Activated T-cell treated with anti-CD3 and anti-CD28 coated beads for 48 hours (primary cell): ENCODE measurements at places on chromosomes 3 and 15.

DNA sequence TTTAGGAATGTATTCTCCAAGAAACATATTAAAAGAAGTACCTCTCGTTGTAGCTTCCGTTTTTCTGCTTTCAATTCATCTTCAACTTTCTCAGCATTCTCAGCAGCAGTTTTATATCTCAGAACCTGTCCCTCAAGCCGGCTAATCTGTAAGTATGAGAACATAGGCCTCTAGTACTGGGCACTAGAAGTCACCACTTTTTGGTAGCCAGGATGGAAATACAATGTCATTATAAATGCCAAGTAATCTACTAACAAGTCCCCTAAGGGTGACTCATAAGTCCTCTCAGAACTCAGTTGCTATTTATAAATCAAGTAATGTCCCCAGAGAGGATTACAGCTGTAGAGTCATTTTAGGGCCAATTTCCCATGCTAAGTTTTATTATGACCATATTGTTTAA is 61.1 kb downstream of the MLH1 start:
- no peak for DNase-seq

GRCh38 chr3:18438586-18438985 is 13.4 kb upstream of the SATB1 start:
- no peak for DNase-seq

DNA sequence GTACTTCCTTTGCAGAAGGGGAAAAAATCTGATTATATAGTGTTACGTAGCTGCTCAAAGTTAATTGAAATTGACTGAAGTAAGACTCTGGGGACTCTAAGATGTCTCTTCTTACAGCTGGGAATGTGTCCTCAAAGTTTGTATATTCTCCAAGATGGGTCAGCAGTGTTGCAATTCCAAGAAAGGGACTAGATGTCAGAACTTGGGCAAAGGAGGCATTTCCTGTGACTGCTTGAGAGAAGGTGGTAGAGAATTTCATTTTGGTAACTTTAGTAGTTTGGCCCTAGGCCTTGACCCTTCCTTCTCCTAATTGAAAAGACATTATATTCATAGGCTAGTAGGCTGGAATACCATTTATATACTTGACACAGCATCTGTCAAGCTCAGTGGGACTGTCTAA is 33.9 kb downstream of the PTPRG start:
- no peak for DNase-seq

- no peak for DNase-seq
Observed at GRCh38 chr3:78781351-78781750, 986.4 kb downstream of the ROBO1 start.

DNA sequence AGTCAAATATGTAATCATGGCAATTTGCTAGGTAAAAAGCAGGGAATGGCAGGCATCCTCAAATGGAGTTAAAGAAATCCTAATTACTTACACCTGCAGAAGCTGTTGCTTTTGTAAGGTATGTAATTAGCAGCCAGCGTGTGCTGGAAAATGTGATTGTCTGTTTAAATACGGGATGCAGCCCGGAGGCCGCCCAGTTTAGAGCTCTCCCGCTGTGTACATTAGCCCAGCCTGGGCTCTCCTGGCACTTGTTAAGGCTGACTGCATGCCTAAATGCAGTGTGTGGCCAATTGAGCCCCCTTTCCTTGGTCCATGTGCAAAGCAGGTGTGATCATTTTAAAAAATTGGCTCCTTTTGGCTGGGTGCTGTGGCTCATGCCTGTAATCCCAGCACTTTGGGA is 9.0 kb downstream of the DPH3 start:
- no peak for DNase-seq

- no peak for DNase-seq
Observed at GRCh38 chr15:52151353-52151752, 38.8 kb upstream of the BCL2L10 start.

DNA sequence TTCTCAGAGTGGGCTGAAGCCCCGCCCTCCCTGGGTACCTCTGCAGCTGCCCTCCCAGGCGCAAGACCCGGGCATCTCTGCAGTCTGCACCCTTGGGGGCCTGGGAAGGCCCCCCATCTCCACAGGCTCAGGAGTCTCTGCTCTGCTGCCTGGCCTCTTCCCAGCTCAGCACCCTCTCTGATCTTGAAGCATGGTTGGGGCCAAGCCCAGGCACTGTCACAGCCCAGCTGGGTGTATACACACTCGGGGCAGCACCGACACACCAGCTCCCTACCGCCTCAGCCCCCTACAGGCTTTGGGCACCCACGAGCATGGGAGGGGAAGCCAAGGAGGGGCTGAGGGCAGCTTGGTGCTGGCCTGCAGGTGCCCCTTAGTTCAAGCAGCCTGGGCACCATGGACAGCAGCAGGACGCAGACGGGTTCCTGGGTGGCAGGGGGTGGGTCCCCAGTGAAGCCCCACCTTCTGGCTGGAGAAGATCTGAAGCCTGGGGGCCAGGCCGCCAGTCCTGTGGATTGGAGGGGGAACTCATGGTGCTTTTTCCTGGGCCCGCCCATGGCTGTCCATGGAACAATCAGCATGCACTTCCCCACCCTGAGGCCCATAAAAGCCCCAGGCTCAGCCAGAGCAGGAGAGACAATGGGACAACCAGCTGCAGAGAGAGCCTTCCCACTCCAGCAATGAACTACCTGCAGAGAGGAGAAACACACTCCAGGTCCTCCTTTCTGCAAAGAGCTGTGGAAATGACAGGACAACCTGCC is 170.6 kb downstream of the TJP1 start:
- no peak for DNase-seq

DNA sequence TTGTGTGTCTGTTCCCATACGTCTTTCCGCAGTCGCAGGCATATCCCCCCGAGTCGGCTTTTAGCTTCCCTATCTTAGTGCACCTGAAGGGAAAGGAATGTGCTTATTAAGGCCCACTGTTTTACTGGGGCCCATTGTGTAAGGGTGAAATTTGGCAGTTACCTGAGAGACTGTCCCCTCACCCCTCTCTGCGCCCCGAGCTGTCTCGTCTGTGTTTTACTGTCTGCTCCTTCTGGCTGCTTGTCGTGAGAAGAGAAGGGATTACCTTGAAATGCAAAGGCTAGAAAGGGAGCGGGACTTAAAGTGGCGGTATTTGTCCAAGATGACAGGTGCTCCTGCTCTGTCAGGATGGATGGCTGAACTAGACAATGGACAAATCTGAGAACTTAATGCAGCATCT is 233.0 kb upstream of the POU1F1 start:
- no peak for DNase-seq

- DNase-seq = no peak
Observed at GRCh38 chr15:99951511-99951910, 218.3 kb upstream of the LYSMD4 start.

DNA sequence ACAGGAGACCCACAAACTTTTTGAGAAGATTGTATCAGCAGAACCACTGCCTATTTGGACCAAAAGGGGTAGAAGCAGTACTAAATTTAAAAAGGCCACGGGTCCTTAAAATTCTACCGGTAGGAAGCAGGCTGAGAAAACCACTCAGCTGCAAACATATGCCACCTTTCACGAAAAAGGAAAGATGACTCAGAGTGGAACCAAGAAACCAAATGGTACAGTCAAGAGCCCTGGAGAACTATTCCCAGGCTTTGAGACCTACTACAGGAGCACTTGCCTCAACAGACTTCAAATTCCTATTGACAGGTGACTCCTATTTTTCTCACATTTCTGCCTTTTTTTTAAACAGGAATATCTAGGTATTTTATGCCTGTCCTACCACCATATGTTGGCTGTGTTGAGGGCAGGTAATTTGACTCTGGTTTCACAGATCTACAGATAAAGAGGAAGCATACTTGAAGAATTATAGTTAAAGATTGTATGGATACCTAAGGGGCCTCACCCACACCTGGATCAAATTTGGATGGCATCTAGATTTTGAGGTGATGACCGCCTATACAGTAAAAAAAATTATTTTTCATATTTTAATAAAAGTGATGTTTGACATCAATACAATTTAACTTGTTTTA is 10.1 kb downstream of the GOLIM4 start:
- no peak for DNase-seq

DNA sequence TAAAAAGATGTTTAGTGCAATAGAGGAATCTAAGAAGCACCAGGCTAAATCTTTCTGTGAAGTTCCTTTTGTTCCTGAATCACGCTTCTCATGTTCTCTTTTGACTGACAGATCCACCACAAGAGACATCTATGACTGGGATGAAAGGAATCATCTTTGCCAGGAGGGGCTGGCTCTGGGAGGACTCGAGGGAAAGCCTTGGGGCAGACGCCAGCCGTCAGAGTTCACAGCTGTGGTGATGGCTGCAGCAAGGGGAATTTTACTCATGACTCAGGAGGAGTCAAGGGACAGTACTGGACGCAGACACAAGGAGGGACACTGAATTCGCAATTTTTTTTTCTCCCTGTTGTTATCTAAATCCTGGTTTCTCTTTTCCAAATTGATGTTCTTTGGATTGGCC is 38.7 kb downstream of the C3orf38 start:
- no peak for DNase-seq

DNA sequence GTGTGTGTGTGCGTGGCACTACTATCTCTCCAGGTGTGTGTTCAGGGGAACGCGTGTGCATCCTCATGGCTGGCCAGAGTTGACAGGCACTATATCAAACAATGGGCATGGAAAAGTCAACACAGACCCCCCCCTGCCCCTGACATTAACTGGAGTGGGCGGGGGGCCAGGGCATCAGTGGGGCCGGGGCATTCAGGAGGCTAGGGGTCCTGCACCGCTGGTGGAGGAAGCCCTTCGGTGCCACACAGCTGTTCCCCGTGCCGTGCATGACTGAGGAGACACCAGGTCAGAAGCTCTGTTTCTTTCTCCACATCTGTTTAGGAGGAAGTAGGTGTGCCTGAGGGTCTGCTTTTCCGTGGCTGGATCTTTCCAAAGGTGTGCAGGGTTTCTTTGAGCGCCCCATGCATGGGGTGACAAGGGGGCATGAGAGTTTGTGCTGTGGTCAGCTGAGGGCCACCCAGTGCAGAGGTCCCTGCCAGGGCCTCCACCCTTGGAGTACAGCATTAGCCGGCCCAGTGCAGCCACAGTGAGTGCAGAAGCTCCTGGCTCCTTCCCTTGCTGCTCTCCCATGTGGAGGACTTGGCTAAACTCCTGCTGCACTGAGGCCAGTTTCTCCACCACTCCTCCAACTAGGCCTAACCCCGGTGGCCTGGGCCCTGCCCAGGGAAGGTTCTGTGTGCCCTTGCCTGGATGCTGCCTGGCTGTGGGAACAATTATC is 7.5 kb downstream of the C3orf22 start:
- DNase-seq = no peak

- no peak for DNase-seq
Observed at GRCh38 chr3:117603097-117603496, 893.5 kb downstream of the TUSC7 start.

DNA sequence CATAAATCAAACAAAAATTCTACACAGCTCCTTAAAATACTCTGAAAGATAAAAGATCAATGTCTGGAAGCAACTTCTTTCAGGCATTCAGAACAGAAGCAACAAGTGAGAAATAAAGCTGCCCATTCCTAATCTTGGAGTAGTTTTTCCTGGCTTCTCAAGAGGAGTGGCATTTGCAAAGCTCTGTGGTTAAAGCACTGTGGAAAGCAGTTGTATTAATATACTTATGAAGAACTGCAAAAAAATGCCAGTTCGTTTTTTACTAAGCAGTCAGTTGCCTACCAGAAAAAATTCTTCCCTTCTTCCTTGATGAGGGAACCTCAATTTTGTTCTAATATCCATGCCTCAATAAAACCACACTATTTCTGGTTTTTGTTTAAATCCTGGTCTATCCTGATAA is 197.8 kb downstream of the TNIK start:
- DNase-seq = no peak

DNA sequence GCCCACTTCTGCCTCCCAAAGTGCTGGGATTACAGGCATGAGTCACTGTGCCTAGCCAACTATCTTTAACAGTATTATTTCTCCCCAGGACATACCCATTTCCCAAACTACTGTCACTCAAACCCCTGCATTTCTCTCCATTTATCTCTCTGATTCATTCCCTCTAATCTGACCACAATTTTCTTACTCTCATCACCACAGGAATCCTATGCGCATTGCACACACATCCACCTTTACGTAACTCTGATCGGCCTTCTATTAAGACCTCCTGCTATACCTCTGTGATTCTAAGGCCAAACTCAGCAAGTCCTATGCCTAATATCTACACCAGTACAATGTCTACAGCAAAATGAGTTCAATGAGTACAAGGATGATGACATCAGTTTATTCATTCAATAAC is 235.0 kb downstream of the ULK4 start:
- no peak for DNase-seq

- no peak for DNase-seq
Observed at GRCh38 chr3:195013411-195014361, 257.3 kb downstream of the XXYLT1 start.

DNA sequence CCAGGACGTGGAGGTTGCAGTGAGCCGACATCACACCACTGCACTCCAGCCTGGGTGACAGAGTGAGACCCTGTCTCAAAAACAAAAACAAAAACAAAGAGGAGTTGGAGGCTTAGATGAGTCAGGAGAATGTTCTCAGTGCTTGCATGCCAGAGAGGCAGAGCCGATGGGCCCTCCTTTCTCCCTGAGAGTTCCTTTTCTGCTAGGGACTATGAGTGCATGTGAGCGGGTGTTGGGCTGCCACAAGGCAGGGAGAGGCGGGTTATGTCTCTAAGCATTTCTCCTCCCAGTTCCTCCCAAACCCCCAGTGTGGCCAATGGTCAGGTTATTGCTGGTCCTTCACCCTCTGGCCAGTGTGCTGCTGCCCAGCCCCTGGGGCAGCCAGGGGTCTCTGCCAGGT is 45.1 kb downstream of the RTP1 start:
- no peak for DNase-seq

GRCh38 chr3:56323986-56324420 is 144.3 kb downstream of the ERC2 start:
- DNase-seq = no peak

GRCh38 chr15:44136991-44137477 is 58.0 kb downstream of the FRMD5 start:
- DNase-seq = no peak

DNA sequence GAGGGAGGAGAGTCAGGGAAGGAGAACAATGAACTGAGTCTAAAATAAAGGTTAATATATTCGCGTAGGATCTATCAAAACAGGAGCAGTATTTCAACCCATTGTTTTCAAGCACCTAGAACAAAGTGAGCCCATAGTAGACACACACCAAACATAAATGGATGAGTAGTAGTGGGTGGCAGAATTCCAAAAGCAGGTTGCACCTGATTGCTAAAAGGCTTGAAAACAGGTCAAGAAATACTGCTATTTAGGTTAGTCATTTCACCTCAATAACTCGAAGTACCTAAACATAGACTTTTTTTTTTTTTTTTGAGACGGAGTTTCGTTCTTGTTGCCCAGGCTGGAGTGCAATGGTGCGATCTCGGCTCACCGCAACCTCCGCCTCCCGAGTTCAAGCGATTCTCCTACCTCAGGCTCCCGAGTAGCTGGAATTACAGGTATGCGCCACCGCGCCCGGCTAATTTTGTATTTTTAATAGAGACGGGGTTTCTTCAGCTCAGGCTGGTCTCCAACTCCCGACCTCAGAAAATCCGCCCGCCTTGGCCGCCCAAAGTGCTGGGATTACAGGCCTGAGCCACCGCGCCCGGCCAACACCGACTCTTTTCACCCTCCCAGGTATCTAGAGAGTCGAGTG is 855 bp upstream of the ABHD5 start:
- no peak for DNase-seq
